ENCODE measurements at places on chromosomes 7 and 10. TPM values are rescaled to one million over a fixed set of nuclear protein-coding genes. Genes with fewer than 3 reads are reported as not detected.

MOGAT3 gene
- not detected for polyA plus RNA-seq

C10orf53 gene
- polyA plus RNA-seq = not detected

CRYGN gene
- not detected for polyA plus RNA-seq

CYP17A1 gene
- polyA plus RNA-seq = not detected

ST8SIA6 gene
- not detected for polyA plus RNA-seq

KCTD7 gene
- 2.7 TPM for polyA plus RNA-seq

LRRC18 gene
- not detected for polyA plus RNA-seq

PRPF18 gene
- polyA plus RNA-seq = 26.8 TPM
